ENCODE measurements at places on chromosomes 4 and X.

DNA sequence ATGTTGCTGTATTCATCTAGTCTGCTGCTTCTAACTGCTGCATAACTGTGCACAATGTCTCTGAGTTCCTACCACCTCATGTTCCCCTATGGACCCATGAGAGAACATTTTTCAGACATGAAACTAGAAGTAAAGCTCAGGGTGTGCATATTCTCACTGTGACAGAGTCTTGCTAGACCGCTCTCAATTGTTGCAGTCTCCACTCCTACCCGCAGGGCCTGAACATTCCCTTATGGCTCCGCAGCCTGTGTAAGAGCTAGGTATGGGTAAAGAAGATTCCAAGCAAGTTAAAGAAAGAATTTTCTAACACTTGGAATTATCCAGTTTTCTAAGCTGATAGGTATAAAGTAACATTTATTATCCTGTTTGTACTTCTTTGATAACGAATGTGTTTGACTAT, 5.4 kb downstream of the OCIAD2 start:
- no peak for DNase-seq

GRCh38 chr4:70709611-70710205, 12.1 kb upstream of the RUFY3 start:
- no peak for DNase-seq

DNA sequence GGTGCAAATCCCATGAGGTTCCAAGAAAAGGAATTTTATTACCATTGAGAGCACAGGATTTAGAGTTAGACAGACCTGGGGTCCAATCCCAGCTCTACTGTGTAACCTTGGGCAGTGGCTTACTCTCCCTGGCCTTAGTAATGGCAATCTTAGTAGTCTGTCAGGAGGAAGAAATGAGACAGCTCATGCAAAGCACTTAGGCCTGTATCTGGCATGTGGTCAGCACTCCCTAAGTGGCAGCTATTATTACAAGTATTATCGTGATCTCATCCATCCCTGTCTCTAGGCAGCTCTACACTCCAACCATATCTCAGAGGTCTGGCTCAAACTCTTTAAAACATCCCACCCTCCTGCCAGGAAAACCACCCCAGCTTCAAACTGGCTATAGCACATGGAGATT, 129.6 kb upstream of the NALF2 start:
- no peak for DNase-seq

DNA sequence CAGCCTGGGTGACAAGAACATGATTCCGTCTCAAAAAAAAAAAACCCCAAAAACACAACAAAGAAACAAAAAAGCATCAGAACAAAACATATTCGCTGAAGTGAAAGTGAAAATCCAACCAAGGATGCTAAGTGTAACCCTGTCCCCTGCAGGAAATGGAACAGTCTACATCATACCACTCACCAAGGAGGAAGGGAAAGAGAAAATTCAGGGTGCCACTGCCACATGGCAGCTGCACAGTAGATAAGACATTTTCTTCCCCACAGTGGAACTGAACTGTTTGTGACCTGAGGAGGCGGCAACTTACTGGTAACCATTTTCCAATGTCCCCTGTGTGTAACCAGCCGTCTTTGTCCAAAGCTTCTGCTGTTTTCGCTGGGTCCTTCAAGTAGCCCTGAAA, 28.2 kb upstream of the CENPU start:
- DNase-seq, result no peak

DNA sequence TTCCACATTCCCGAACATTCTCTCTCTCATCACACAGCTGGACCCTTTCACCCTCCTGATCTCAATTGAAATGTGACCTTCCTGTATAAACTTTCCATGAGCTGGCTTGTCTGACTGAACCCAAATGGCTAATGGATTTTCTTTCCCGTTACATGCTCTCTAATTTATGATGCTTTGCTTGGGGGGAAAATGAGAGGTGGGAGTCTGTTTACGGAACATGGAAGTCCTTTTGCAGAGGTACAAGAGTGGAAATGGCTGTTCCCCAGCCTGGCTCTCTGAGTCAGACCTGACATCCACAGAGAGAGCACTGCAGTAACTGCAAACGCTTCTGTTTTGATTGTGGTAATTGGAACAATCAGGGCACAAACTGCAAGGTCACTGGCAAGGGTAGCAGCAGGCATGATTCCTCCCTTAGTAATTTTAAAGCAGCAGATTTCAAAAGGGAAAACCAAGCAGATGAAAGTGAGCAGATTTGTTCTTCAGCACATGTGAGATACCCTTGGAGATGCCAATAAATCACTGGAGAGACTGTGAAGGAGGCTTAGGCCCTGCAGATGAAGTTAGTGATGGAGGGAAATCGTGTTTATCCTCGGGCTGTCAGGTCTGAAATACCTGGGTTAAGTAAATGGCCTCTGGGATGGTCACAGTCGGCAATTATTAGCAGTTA, 83.9 kb downstream of the SNCA start:
- peak; percentile 80 for DNase-seq

DNA sequence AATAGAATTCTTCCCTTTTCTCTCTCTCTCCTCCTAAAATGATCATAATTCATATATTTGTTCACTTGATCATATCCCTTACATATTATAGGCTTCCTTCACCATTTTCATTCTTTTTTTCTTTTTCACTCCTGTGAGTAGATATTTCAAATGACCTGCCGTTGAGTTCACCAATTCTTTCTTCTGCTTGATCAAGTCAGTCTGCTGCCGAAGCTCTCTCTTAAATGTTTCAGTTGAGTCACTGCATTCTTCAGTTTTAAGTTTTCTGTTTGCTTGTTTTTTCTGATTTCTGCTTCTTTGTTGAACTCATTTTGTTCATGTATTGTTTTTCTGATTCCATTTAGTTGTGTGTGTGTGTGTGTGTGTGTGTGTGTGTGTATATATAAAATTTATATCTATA, 354.3 kb downstream of the GPAT3 start:
- peak; percentile 46 for DNase-seq

Measured in EH (cell line).